Activated CD8-positive, alpha-beta T cell treated with anti-CD3 and anti-CD28 coated beads for 36 hours (primary cell): ENCODE measurements at places on chromosomes 12 and 14. TPM values are rescaled to one million over a fixed set of nuclear protein-coding genes. Genes with fewer than 3 reads are reported as not detected.

The ACADS gene
- total RNA-seq = 17.4 TPM

DNA sequence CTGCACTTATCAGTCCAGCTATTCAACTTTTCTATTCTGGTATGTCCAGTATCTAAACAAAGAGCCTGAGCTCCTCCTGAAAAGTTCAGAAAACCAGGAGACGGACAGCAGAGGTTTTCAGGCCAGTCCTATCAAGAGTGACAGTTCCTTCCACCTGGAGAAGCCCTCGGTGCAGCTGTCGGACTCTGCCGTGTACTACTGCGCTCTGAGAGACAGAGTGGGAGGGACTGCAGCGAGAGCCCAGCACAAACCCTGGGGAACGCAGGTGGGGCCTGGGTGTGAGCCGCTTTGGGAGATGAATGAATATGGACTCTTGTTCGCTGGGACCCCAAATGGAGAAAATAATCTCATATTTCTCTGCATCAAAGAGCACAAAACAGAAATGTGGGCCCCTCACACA is 329.8 kb upstream of the OR4E1 start:
- H3K27ac ChIP-seq = peak overlapping the region; percentile 92
- H3K4me3 ChIP-seq = peak overlapping the region; percentile 81
- peaks cover 17% of the 10 kb centered on the region for H3K4me1 ChIP-seq

The AKT1 gene
- total RNA-seq = 121 TPM

The TAS2R8 gene
- total RNA-seq = not detected

DNA sequence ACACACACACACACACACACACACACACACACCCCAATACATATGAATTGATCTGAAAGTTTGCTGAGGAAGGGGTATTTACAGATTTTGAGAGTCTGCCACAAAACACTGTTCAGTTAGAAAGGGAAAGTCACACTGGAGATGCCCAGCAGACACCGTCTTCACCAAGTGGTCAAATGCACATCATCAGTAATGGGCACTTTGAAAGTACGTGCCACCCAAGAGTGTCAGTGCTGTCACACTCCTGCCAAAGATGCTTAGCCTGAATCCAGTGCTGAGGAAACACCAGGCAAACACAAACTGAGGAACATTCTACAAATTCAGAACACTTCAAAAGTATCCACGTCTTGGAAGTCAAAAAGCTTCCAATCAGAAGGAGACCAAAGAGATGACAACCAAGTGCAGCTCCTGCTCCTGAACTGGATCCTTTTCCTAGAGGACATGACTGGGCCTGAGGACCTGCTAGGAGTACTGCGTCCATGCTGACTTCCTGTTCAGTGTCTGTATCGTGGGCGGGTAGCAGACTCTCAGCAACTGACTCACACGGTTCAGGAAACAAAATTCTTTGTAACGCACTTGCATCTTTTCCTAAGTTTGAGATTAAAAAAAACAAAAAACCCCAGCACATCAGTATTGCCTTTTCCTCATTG is 18.6 kb downstream of the PSMC1 start:
- peak overlapping the region; percentile 87 for H3K27ac ChIP-seq
- H3K36me3 ChIP-seq = peaks cover 33% of the 10 kb centered on the region
- DNase-seq = peak; percentile 45
- H3K27me3 ChIP-seq = no peaks in the 10 kb centered on the region
- peaks cover 13% of the 10 kb centered on the region for H3K4me1 ChIP-seq

DNA sequence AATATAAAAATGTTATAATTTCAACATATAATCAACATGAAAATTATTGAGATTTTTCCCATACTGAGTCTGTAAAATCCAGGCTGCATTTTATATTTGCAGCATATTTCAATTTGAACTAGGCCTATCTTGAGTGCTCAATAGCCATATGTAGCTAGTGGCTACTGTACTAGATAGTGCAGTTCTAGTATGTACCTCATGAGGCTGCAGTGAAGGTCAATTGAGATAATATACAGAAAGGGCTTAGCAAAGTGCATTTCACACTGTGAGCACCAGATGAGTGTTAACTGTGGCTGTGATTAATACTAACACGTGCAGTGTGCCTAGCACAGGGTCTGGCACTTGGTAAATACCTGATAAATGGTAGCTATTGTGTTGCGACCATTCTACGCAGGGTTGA is 5.4 kb upstream of the SLC22A17 start:
- peaks cover 21% of the 10 kb centered on the region for H3K27me3 ChIP-seq
- H3K36me3 ChIP-seq = no peaks in the 10 kb centered on the region
- H3K4me3 ChIP-seq = no peak overlapping the region
- DNase-seq = no peak
- H3K27ac ChIP-seq = no peak overlapping the region

The TMEM121 gene
- 12.1 TPM for total RNA-seq

DNA sequence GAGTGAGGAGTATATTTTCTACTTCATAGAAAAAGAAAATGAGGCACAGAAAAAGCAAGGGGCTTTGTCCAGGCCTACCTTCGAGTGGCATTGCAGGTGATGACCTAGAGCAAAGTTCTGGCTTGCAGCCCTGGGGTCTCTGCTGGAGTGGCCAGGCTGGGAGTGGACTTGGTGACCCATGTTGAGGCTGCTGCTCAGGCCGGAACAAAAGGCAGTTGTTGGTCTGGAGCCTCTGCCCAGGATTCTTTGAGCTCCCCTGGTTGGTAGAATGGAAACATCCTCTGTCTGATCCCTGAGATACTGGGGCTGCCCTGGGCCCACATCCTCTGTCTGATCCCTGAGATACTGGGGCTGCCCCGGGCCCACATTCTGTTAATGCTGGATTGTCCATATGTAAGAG is 86.1 kb downstream of the ADCK1 start:
- no peak overlapping the region for H3K27ac ChIP-seq
- H3K36me3 ChIP-seq = peaks cover 42% of the 10 kb centered on the region
- no peaks in the 10 kb centered on the region for H3K27me3 ChIP-seq

The PALS1 gene
- 3.9 TPM for total RNA-seq

The RTL1 gene
- total RNA-seq = not detected
